ENCODE measurements at places on chromosomes 16 and 17.

- no peak for DNase-seq
These were observed 24.3 kb upstream of the CDH15 start for GRCh38 chr16:89147085-89147817.

DNA sequence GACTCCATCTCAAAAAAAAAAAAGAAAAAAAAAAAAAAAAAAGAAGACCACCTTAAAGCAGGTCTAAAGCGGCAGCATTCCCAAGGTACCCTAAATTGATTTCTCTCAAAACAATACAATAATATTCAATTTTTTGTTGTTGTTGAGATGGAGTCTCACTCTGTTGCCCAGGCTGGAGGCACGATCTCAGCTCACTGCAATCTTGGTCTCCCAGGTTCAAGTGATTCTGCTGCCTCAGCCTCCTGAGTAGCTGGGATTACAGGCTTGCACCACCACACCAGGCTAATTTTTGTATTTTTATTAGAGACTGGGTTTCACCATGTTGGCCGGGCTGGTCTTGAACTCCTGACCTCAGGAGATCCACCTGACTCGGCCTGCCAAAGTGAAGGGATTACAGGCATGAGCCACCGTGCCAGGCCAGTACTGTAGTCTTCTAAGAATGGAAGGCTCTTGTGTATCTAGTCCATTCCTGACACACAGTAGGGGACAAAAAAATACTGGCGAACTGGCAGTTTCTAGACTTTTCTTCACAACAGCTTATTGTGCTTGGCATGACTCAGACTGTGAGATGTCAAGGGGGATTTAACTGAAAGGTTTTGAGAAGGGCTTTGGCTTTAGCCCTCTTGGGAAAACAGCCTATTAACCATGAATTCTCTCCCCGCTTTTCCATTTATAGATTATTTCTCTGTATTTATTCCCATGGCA, 17.3 kb downstream of the CDR2 start:
- DNase-seq = no peak

- DNase-seq = peak; percentile 71
These were observed 62.1 kb downstream of the RMI2 start for GRCh38 chr16:11407047-11407982.

DNA sequence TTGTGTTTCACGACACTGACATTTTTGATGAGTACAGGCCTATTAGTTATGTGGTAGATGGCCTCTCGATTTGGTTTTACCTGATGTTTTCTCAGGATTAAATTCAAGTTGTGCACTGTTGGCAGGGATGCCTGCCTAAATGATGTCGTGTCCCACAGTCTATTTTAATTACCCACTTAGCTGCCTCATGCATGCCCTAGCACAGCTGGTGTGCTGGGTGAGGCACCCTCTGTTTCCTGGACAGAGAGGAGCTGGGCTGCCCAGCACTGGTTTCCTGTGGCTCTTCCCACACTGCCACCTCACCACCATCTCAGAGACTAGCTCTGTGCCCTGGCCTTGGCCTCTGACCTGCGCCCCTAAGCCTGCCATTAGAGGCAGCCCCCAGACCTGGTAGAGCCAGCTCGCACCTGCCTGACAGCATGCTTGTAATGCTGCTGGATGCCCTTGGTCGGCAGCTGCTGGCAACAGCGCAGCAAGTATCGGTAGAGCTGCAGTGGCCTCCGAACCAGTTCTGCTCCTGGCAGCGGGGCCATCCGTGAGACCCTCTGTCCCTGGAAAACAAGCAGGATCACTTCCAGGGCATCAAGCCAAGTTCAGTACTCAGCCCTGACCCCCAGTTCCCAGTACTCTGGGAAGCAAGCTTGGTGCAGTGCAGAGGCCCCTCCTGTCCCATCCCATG, 10.9 kb downstream of the LYRM9 start:
- DNase-seq = no peak

GRCh38 chr16:76653390-76654026, 376.3 kb downstream of the CNTNAP4 start:
- DNase-seq = peak; percentile 44
